Activated T-cell treated with anti-CD3 and anti-CD28 coated beads, Interleukin-2, amount 50 U/mL, for 24 hours (primary cell): ENCODE measurements at places on chromosomes 1 and 21.

GRCh38 chr1:235057385-235058306 lies 71.0 kb downstream of the TOMM20 start:
- DNase-seq: peak; percentile 14

GRCh38 chr1:63342402-63342801 lies 20.0 kb downstream of the FOXD3 start:
- no peak for DNase-seq

DNA sequence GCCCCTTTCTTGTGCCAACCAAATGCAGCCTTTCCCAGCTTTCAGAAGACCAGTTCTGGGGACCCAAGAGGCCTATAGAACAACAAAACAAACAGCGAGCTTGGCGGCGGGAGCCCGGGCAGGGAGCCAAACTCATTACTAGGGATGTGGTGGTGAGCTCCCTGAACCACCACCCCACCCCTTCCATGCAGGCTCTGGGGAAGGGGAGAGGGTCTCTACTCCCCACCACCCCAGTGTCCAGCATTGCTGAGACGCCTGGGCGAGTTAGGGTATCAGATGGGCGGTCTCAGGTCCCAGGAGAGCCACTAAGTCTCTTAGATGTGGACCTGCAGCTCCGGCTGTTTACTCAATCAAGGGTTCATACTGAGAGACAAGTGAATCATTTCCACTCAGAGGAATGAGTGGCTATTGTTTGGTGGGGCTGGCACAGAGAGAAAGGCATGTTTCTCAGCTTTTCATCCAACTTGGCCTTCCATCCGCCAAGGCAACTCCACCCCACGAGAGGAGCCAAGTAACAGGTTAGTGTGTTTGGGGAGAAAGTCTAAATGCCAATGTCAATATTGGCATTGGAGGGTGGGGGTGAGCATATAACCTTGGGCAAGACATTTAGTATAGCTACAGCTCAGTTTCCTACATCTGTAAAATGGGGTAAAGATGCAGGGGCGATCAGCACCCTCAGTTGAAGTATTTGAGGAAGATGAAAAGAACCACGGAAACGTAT lies 40.9 kb downstream of the PLXNA2 start:
- no peak for DNase-seq

- DNase-seq: no peak
Observed at GRCh38 chr21:26140164-26140579, 30.4 kb downstream of the APP start.

- peak; percentile 34 for DNase-seq
Observed at GRCh38 chr1:34162852-34163766, 1.9 kb downstream of the CSMD2 start.

- no peak for DNase-seq
Observed at GRCh38 chr1:162145280-162145965, 75.9 kb downstream of the NOS1AP start.

- no peak for DNase-seq
Observed at GRCh38 chr1:235737751-235738150, 88.2 kb upstream of the GNG4 start.

GRCh38 chr21:34635307-34635706 lies 20.4 kb upstream of the RCAN1 start:
- DNase-seq: no peak

DNA sequence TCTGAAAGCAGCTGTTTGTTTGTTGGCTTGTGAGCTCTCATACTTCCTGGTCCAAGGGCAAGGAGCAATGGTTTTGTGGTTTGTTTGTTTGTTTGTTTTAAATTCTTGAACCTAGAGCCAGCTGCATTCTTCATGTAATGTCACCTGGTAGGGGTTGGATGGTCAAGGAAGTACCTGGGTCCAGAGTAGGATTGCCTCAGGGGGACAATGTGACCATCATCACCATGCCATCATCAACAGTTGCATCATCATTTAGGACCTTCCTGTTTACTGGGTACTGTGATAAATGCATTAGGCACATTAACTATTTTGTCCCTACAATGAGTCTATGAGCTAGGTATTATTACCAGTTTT lies 14.7 kb upstream of the MYOG start:
- no peak for DNase-seq

DNA sequence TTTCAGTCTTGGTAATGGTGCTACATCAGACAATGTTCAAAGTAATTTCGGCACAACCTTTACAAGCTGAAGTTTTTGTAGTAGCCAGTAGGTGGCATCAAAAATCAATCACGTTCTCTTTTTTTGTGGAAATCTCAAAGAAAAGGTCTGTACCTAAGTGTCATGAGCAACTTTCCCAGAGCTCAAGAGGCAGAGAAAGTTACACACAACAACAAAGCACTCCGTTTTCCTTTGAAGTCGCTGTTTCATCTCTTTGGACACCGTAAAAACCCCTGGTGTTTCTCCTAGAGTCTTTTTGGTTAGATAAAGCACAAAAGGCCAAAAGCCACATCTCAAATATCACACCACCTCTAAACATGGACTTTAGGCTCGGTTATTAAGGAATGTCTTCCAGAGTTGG lies 131.6 kb downstream of the LHX8 start:
- no peak for DNase-seq

DNA sequence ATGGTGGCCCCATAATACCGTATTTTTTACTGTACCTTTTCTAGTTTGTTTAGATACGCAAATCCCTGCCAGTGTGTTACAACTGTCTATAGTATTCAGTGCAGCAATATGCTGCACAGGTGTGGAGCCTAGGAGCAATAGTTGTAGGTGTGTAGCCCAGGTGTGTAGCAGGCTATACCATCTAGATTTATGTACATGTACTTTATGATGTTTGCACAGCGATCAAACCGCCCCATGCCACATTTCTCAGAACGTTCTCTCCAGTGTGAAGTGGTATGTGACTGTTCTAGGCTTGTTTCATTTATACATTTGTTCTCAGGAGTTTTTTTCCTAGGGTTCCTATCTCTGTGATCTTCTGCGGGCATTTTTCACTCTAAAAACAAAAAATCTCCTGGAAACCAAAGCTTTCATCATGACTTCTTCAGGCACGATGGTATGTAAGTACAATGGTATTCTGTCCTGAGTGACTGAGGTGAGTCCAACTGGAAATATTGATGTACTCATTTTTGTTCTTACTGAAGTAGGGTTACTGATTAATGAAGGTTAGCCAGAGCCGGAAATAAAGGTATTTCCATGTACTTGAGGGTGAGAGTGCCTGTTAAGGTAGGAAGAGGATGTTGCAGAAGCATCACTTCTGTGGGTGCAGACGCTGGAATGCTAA lies 153.0 kb downstream of the GABPA start:
- no peak for DNase-seq

- no peak for DNase-seq
Observed at GRCh38 chr1:199585392-199585791, 442.1 kb upstream of the NR5A2 start.

DNA sequence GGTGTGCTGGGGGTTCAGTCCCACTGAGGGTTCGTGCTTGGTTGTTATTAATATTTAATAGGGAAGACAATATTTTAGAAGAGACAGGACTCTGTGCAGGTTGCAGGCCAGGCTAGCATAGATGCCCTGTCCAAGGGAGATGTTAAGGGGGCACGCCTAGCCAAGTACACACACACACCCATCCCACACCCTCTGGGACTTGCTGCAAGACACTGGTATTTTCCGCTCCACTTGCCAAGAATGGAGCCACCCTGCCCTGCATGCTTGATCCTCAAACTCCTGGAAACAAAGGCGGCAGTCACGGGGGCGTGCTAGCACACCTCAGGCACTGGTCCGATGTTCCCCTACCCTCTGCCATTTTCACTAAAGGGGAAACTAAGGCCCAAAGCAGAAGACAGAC lies 99.1 kb downstream of the MRPL37 start:
- no peak for DNase-seq

GRCh38 chr1:54463259-54464030 lies 57.3 kb upstream of the SSBP3 start:
- no peak for DNase-seq

GRCh38 chr1:229793488-229793887 lies 167.4 kb downstream of the URB2 start:
- DNase-seq: no peak

DNA sequence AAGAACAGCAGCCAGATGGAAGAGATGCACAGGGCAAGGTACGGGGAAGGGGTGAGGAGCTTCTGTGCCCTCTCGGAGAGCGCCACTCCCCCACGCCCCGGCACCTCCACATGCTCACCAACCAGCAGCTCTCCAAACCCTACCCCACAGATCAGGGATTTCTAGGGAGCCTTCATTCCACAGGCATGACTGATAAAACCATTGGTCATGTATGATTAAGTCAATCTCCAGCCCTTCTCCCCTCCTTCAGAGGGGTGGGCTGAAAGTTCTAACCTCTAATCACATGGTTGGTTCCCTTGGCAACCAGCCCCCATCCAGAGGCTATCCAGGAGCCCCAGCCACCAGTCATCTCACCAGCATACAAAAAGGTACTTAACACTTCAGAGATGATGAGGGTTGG lies 144.7 kb downstream of the TGFBR3 start:
- no peak for DNase-seq

- DNase-seq: no peak
Observed at GRCh38 chr1:39328095-39328494, 123.6 kb downstream of the MACF1 start.

DNA sequence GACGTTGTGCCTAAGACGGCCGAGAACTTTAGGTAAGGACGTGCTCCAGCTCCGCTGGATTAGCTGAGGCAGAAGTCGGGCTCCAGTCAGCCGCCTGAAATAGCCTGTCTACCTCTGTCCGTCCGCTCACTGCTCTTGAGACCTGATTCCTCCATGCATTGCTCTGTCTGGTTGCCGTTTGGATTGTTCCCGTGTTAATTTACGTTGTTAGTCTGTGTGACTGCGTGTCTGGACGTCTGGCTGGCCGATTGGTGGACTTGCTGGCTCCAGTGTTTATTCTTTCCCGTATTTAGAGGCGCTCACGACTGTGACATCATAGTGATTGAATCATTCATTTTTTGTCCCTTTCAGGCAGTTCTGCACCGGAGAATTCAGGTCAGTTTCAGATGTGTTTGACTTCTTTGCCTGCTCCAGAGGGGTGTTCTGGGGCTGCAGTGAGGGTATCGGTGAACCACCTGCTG lies 684 bp downstream of the PPIH start:
- DNase-seq: no peak

DNA sequence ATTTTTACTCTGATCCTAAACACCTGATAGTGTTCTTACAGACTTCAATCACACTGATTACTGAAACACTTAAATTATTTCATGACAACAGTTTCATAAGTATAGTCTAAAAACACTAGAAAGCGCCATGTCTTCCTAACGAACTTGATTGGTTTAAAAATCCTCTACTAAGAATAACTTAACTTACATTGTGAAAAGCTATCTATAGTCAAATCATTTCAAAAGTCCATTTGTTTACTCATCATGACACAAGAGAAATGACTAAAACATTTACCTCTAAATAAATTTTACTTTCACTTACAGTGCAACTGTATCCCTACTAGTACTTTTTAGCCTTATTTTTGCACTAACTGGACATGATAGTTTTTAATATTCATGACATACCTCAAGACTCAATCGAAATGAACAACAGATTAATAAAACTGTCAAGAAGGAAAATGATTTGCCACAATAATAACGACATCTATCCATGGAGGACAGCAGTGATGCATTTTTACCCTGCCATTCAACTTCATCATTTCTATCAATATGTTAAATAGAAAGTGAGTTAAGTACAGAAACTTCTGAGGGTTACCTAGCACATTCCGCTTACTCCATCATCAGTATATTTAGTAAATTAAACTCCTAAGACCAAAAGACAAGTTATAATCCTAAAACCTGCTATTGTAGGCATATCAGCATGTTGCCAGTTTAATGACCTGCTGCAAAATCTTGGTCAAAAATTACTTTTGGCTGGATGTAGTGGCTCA lies 38.4 kb downstream of the AHCTF1 start:
- DNase-seq: no peak

- DNase-seq: no peak
Observed at GRCh38 chr1:203026666-203027663, 674 bp downstream of the PPFIA4 start.

DNA sequence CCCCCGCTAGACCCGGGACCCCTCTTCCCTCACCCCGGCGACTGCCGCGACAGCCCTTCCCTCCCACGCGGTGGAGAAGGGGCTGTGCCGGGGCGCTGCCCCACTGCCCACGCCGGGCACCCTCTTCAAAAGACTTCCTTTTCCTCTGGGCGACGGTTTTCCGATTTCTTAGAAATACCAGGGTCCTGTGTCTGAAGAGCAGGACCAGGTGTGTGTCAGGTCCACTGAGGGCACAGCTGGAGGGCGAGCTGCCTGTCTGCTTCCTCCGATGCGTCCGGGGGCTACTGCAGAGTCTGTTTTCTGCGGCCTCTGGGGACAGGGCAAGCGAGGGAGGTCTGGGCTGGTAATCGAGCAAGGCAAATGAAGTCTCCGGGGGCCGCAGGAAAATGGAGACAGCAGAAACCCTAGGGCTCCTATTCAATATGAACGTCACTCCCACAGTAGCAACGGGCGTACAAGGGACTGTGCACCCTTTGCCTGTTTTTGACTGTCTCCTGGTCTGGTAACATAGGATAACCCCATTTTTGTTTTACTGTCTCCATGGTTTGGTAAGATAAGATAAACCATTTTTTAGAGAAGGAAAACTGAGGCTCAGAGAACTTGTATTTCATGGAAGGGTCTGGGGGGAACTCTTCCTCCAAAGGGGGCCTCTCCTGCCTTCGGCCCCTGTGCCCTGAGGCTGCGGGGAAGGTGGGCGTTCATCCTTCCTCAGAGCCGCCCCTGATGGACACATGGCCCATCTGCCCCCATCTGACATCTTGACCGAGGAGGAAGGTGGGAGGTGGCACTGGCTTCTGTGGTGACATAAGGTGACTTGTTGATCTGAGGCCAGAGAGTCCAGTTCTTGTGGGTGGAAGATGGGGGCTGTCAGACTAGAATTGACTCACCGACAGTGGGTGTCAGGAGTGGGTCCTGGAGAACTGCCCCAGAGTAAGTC lies 970 bp downstream of the TNFRSF1B start:
- peak; percentile 69 for DNase-seq

DNA sequence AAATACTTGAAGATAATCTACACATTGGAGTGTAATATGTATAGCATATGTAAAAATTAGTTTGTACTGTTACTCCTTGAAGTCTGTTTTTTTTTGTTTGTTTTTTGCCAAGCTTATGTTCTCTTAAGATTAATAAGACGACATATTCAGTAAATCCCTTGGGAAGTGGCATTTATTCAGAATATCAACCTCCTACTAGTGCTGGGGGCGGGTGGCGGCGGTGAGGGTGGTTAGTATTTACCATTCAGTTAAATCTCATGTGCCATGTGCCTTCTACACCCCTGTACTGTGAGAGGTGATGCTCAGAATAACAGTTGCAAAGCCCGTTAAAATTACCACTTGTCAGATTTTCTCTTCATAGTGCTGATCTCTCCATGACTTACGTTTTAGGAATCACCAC lies 3.0 kb downstream of the BACH1 start:
- no peak for DNase-seq

- no peak for DNase-seq
Observed at GRCh38 chr1:29574871-29575270, 338.5 kb downstream of the PTPRU start.

DNA sequence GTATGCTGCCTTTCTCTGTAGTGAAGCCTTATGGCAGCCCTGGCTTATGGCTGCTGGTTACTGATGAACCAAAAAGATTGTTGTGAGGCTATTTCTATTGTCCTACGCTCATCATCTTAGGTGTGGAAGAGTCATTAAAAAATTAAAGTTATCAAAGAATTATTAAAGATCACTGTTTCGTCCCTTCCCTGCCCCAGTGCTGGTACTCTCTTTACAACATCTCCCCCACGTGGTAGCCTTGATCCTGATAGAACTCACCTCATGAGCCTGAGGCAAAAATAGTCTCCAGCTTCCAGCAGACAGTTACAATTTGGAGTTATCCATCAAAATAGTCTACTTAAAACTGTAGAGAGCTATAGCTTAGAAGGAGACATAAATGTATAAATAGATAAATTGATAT lies 201.5 kb downstream of the S1PR1 start:
- no peak for DNase-seq
